Central memory CD4-positive, alpha-beta T cell (primary cell): ENCODE measurements at places on chromosomes 1 and 21.
A peak's percentile ranks its signal among the peaks of the same experiment; 100 is the strongest.

DNA sequence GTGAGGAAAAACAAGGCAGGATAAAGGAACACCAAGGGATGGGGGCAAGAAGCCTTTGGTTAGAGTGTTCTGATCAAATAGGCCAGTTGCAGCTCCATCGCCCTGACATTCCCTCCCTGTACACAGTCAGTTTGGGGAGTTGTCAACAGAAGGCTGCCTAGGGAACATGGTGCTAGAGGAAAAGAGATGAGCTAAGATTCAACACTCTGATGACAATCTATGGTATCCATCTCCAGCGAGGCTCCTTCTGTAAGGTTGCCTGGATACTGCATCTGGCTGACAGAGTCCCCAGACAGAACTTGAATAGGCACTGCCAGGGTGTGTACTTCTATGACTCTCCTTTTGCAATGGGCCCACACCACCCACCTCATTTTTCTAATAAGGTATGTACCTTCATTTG lies 11.2 kb upstream of the SLAMF9 start:
- no peak for DNase-seq

- DNase-seq, result peak; percentile 14
Observed at GRCh38 chr1:212754193-212754592, 37.4 kb downstream of the NSL1 start.

GRCh38 chr1:147821883-147822282 lies 61.5 kb upstream of the GJA5 start:
- DNase-seq, result no peak

GRCh38 chr1:94068096-94068998 lies 52.6 kb downstream of the ABCA4 start:
- DNase-seq, result no peak

DNA sequence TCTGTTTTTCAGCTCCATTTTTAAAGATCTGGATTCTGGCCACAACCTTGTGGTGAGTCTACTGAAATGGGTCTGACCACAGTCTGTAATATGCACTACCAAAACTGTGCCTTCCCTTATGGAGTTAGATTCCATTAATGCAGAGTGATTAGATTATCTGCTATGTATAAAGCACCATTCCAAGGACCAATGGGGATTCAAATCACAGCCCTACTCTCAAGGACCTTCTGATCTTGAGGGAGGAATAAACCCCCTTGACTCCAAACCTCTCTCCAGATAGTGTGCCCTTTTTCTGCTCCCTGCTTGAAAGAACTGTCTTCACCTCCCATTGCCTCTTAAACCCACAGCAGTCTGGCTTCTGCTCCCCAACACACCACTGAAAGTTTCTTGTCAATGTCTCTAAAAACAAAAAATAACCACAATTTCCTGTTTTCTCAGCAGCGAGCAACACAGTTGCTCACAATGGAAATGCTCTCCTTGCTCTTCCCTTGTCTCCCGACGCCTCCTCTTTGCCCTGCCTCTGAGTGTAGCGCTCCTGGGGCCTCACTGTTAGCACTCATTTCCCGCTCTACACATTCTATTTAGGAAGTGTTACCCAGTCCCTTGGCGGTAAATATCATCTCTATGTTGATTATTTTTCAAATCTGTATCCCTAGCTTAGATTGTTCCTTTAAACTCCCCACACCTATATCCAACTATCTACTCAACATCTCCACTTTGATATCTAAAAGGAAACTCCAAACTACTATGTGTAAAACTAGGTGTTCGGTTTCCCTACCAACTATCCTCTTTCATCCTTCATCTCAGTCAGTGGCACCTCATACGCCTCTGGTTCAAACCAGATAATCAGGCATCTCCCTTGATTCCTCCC lies 13.6 kb downstream of the PCNX2 start:
- peak; percentile 40 for DNase-seq

GRCh38 chr1:18927654-18928272 lies 25.4 kb upstream of the ALDH4A1 start:
- DNase-seq, result peak; percentile 67

DNA sequence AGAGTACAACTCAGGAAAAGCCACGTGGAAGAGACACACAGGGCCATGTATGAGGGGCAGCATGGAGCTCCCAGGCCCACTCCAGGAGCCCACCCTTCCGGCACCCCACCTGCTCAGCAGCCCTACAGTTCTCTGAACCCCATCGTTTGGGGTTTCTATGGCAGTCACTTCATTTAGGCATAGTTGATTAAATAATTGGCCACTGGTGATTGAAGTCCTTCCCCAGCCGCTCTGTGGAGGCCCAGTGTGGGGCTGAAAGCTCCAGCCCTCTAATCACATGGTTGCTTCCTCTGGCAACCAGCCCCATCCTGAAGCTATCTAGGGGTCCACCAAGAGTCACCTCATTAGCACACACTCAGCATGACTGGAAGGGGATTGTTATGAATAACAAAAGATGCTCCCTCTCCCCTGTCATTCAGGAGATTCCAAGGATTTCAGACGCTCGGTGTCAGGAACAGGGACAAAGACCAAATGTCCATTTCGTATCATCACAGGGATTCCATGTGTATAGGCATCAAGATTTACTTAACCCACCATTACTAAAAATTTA lies 12.2 kb upstream of the S100A7A start:
- DNase-seq, result no peak

DNA sequence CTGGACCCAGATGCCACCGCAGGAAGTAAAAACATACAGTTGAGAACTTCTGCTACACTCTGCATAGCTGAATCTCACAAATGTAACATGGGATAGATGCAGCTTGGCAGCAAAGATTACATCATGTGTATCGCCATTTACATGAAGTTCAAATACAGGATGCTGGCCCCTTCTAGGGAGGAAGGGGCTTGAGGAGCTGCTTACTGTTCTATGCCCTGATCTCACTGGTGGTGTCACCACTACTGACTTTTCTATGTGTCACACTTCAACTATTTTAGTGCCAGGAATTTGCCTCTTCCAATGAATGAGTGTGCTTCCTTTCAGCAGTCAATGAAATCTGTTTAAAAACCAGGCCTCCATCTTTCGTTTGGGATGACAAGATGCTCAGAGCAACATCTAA lies 31.1 kb downstream of the MRAP start:
- DNase-seq, result no peak

DNA sequence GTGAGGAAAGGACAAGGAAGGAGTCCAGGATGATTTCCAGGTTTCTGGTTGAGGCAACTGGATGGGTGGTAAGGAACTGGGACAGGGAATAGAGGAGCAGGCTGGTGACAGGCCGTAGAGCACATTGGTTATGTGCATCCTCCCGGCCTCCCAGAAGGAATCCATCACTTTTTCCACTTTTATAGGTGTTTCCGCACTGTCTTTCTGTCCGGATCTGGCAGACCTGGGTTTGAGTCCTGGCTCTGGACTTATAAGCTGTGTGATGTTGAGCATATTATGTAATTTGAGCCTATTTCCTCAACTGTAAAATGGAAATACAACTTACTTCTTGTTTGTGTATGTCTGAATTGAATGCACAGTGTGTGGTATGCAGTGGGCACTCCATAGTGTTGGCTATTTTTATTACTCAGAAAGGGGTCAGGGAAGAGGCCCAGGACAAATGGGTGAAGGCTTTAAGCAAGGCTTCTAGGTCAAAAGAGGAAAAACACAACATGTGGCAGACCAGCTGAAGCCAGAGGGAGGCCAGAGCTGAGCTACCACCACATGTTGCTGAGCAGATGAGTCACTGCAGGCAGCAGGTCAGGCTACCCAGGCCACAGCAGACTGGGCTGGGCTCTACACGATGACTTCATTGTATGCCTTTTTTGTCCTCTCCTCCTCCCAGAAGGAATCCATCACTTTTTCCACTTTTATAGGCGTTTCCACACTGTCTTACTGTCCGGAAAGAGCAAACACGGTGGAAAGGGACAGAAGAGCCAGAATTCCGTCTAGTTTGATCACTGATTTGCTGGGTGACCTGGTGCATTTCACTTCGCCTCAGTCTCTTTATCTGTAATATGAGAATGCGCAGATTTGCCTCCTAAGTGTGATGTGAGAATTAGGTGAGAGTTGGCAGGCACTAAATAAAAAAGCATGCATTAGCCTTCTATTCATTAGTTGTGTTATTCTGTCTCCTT lies 791 bp upstream of the MAST2 start:
- no peak for DNase-seq

GRCh38 chr21:28828981-28829380 lies 163.7 kb downstream of the LTN1 start:
- DNase-seq, result no peak

- no peak for DNase-seq
Observed at GRCh38 chr1:20480243-20480944, 5.6 kb downstream of the CAMK2N1 start.

DNA sequence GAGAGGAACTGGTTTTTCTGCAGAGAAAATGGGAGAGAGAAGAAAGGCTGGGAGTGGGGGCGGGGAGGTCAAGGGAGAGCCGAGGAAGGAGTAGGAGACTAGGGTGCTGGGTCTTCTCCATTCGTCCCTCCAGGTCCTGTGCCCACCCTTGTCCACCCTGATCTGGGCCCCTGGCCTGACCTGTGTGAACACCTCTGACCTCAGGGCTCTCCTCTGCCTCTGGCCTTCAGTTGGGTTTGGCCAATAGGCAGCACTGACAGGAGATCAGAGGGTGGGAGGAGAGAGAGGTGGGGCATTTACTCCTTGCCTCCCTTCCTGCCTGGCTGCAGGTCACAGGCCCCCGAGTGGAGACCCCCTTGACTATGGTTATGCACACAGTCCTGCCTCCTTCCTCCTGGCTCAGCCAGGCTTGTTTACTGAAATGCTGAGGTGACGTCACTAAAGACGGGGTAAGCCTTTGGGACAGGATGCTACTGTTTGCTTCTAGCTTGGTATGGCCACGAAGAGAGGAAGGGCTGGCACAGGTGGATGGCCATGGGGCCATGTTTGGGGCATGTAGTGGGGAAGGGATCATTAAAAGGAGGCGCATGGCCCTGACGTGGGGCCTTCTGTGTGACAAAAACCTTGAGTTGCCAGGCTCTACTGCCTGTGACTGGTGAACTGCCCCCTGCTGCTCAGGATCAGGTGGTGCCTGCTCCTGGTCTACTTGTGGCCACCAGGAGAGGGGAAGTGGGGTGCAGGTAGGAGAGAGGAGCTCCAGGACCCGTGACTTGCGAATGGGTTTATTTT lies 248.7 kb upstream of the CSF3R start:
- no peak for DNase-seq
